ENCODE measurements at places on chromosomes 13 and 19.
A peak's percentile ranks its signal among the peaks of the same experiment; 100 is the strongest.

- DNase-seq, result no peak
Measured at GRCh38 chr19:14762111-14762510, 16.2 kb downstream of the ADGRE2 start.

DNA sequence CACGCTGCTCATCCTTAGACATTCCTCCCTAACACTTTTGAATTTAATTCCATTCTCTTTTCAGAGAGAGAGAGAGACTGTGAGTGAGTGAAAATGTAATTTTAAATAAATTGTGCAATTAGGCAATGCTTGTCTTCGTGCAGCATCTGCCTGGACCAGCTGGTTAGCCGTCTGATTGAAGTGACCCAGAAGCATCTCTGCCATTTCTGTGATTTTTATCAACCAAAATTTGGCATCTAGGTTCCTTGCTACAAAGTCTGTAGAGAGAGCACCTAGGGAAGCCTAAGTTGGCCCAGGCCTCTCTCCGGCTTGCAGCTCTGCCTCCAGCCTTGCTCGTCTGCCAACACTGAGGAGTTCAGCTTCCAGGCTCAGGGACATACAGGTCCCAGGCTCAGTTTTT, 138.6 kb upstream of the GPR12 start:
- DNase-seq, result no peak

DNA sequence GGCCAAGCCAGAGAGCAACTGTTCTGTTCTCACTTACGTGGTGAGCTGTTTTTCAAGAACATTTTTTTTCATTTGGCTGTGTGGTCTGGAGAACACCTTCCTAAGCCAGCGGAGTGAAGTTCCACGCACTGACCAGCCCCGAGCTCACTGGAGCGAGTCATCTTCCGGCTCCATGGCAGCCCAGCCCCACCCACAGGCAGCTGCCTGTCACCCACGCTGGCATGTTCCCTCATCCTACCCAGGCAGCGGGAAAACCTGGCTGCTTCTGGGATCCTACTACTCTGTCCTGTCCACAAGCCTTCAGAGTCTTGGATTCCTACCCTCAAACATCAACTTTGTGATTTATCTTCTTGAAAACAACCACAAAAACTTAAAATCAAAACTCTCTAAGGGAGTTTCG, 76.2 kb downstream of the GGACT start:
- no peak for DNase-seq

GRCh38 chr19:29411113-29411581, 114.6 kb upstream of the VSTM2B start:
- DNase-seq, result no peak

GRCh38 chr13:26679411-26680122, 81.0 kb downstream of the GPR12 start:
- peak; percentile 49 for DNase-seq

GRCh38 chr13:106916329-106916976, 348.5 kb upstream of the ARGLU1 start:
- peak; percentile 70 for DNase-seq
